ENCODE measurements at places on chromosomes 13 and 19.

- DNase-seq = no peak
These were observed 13.3 kb upstream of the MKNK2 start for GRCh38 chr19:2064395-2064787.

DNA sequence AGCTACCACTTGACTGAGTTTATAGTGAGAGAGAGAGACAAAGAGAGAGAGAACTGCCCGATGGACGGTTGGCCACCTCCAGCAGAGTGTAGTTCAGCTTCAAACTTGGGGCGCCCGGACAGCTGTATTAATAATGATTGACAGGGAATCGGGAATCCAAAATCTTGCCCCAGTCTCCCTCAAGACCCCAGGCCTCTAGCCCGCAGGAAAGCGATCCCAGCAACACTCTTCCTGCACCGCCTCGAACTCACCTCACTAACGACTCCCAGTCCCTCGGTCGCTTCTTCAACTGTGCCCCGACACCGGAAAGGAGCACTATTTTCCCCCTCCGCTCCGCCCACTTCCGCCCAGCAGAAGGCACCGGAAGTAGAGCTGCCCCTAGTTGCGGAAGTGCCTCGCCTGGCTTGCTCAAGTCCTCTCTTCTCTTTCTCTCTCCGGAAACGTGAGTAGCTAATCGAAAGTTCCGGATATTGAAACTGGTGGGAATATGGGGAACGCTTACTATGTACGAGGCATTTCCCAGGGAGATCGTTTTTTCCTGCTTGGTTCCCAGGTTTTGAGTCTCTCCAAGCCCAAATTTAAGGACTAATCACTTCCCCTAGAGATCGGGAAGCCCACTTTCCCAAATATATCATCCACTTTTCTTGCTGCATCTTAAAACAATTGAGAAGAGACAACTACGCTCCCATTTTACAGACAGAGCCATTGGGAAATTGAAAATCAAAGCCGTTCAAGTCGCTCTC lies at the start of gene NOSIP:
Gene NOSIP (minus strand): TSS at position 293 of the 743 bp plus-strand sequence. CDS start 19,865 bp downstream, outside the sequence.
- peak; percentile 96 for DNase-seq

DNA sequence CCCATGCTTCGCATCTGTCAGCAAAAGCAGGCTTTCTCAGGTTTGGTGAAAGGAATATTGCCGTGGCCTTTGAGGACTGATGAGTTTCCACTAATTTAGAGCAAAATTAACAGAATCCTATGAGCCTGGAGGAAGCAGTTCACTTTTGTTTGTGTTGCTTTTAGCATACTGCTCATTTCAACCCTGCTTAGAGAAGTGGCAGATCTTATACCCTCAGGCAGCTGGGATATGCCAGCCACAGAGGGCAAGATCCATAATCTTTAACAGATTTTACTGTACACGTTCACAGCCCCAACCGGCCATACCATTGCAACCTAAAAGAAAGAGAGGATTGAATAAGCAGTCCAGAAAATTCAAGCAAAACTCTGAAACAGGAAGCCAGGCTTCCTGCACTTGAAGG lies 60.5 kb downstream of the COL4A2 start:
- no peak for DNase-seq

DNA sequence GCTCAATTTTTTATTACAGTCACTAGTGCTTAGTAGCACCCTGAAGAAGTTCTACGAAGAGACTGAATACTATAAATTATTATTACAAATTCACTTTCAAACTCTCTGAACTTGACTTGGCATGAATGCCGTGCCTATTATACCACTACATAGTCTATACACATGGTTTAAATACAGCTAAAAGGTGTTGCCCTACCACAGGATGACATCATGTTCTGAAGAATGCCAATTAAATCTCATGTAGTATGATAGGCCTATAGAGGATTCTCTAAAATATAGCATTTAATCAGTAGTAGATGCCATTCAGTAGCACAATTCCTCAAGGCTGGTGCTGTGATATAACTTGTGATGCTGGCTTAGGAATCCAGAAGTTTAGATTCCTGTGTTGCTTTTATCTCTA lies 16.7 kb upstream of the POSTN start:
- no peak for DNase-seq

DNA sequence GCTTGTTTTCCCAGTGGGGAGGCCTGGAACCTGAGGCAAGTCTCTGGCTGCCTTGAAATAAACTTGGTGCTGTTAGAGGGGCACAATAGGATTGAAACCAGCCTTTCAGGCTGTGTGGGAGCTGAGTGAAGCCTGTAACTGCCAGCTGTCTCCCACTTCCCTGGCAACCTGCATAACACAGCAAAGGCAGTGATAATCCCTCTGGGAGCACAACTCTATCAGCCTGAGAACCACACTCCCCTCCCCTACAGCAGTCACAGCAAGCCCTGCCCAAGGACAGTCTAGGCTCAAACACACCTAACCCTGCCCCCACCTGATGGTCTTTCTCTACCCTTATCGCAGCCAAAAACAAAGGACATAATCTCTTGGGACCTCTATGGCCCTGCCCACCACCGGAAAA lies 683.8 kb upstream of the ATXN8OS start:
- DNase-seq = no peak

DNA sequence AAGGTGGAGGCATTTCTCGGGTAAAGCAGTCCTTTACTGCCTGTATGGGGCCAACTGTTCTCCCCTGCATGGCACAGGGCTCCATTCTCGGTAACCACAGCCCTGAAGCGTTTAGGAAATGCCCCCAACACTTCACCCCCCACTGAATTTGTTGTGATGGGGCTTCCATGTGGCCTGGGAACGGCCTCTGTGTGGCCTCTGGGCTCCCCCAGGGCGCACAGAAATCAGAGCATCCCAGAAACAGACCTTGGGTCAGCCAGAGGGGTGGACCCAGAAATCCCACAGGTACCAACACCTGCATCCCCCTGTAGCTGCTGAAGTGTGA lies 153.7 kb upstream of the VSTM2B start:
- peak; percentile 15 for DNase-seq

DNA sequence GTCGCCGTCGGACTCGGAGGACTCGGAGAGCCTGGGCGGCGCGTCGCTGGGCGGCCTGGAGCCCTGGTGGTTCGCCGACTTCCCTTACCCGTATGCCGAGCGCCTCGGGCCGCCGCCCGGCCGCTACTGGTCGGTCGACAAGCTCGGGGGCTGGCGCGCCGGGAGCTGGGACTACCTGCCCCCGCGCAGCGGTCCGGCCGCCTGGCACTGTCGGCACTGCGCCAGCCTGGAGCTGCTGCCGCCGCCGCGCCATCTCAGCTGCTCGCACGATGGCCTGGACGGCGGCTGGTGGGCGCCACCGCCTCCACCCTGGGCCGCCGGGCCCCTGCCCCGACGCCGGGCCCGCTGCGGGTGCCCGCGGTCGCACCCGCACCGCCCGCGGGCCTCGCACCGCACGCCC lies 2.5 kb upstream of the GRWD1 start:
- no peak for DNase-seq

DNA sequence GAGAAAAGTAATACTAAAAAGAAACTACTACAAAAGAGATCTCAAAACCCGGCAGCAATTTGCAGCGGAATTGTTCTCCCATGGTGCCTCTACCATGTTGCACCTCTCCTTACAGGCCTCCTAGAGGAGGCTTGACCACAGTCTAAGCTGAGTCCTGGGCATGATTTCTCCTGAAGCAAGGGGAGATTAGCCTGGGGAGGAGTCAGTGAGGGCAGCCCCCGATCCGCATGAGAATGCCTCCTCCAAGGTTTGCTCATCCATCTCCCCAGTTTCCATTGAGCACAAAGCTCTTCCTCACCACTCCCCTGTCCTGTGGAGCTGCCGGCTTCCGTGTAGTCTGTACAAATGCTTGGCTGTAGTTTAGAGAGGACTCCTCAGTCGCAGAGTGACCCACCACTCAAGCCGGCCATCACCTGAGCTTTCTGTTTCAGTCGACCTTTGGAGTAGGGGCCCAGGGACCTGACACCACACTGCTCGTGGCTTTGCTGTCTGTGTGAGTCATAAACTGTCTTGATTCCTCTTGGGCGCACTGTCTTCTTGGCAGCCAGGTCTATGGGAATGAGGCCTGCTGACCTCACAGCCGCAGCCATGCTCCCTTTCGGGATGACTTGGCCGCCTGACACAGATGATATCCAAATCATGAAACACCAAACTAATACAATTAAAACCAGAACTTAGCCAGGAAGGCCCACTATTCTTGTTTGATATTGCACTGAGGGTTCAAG lies 72.3 kb downstream of the C1QTNF9 start:
- no peak for DNase-seq

GRCh38 chr19:32977280-32977679 lies 5.2 kb downstream of the FAAP24 start:
- no peak for DNase-seq

DNA sequence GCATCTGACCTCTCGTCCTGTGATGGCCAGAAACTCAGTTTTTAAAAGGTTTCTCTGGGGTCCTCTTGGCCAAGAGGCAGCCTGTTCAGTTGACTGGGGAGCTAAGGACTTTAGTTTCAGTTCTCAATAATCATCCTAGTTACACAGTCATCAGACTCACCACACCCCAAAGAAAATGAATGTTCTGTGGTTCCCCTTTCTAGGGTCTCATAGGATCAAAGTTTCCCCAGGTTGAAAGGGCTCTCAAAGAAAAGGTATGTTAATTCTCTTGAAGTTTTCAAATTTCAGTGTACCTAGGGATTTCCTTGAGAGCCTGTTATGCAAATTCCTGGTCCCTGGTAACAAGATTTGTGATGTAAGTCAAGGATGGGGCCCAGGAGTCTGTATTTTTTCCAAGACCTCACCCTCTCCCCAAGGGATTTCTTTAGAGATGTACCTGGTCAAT lies 94.9 kb downstream of the FAM216B start:
- peak; percentile 51 for DNase-seq

DNA sequence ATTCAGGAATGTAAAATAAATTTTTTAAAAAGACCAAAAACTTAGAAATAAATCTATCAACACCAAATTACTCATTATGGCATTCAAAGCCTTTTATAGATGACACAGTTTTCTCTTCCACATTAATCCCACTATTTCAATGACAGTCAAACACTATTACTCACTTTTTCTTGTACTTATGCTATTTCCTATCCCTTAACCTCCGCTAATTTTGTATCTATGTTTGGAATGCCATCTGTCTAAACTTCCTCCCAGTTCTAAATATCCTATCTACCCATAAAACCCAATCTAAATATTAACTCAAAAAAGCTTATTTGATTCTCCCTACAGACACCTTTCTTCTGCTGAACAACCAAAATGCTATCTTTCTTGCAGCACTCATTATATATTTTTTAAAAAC lies 203.5 kb downstream of the ENOX1 start:
- DNase-seq = no peak

DNA sequence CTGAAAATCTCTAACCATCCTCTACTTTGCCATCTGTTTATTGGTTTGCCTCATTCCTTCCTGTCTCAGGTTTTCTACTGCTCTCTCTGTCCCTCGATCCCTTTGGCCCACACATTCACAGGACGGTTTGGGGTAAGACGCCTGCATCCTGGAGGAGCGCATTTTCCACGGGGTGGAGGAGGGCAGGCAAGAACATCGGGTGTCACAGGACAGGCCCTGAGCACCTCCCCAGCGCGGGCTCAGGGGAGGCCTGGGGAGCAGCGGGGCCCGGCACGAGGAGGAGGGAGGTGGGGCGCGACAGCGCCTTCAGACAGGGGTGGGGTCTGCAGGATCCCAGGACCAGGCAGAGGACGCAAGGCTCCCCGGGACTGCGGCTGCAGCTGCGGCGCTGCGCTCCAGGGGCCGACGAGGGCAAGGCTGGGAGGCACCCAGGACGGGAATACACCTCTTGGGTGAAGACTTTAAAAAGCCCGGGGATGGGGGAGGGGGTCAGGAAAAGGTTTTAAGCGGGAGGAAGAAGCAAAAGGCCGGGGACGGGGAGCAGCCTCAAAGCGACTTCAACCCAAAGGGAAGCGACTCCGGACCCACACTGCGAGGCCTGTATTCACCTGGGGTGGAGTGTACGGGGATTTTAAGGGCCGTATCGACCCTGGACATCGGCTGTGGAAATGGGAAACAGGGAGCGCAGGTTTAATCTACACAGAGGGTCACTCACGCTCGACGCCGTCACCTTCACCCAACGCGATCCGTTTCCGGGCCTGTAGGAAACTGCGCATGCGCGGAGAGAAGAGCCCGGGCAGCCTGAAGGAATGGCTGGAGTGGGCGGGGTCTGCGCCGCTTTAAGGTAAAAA lies at the start of gene ZNF415:
Gene ZNF415 (minus strand): TSS at position 770 of the 851 bp plus-strand sequence. CDS start 10,234 bp downstream, outside the sequence.
- peak; percentile 88 for DNase-seq

DNA sequence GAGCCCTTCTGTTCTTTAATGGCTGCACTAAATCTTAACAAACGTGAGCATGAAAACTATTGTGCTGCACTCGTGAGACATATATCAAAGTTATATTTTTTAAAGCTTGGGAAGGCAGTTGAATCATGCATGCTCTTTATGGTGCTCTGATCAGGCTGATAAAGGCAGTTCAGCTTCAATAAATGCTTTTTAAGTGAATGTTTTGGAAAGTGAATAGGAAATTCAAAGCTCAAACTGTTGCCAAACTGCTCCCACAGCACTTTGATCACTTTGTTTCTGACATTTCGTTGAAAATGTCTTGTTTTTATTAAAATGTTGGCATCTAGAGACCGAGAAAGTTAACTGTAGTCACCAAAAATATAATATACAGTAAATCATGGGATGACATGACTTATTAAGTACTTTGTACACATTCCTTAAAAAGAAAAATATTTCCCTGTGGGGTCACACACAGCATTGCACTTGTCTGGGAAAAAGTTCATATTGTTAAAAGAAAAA lies 625.7 kb upstream of the PCDH9 start:
- no peak for DNase-seq

GRCh38 chr19:4705413-4706131 lies 18.1 kb downstream of the DPP9 start:
- no peak for DNase-seq

DNA sequence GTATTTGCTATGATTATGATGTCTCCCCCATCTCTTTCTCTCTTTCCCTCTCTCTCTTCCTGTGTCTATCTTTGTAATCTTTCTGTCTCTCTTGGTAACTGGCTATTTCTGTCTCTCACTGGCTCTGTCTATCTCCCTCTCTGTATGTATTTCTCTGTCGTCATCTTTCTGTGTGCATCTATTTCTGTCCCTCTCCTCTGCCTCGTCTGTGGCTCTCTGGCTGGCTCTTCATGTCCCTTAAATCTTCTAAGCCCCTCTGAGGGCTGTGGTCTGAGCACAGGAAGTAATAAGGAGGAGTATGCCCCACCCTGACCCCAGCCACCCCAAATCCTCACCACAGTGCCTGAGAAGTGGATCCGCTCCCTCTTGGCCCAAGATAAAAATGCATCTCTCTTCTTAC lies 104.4 kb downstream of the DNAJC15 start:
- DNase-seq = no peak
